ENCODE measurements at places on chromosomes 2 and 18. TPM values are rescaled to one million over a fixed set of nuclear protein-coding genes. Genes with fewer than 3 reads are reported as not detected.

DNA sequence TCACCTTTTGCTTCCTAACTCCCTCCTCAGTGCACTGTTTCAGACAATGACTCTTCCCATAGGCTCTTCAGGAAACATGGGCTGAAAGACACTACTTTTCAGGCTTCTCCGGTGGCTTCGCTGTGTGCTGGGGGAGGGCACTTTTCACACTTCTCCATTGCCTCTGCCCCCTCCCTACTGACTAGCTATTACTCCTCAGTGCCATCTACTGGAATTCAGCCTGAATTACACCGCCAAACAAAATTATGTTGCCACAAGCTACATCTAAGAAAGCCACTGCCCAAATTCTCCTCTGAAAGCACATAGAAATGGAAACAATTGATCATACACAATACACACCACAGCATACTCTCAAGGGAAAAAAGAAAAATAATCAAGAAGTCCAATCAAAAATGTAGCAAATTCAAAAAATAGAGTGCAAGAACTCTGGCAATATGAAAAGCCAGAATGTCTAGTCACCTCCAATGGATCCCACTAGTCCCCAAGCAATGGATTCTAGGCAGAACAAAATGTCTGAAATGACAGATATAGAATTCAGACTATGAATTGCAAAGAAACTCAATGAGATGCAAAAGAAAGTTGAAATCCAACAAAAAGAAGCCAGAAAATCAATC, 1139.4 kb upstream of the GYPC start:
- no peak for DNase-seq

The NXPH2 gene
- 1.3 TPM for total RNA-seq

GRCh38 chr18:47150824-47151366, 595 bp upstream of the HDHD2 start:
- DNase-seq, result no peak

- DNase-seq, result no peak
Observed at GRCh38 chr2:190093793-190094192, 31.3 kb upstream of the MSTN start.

DNA sequence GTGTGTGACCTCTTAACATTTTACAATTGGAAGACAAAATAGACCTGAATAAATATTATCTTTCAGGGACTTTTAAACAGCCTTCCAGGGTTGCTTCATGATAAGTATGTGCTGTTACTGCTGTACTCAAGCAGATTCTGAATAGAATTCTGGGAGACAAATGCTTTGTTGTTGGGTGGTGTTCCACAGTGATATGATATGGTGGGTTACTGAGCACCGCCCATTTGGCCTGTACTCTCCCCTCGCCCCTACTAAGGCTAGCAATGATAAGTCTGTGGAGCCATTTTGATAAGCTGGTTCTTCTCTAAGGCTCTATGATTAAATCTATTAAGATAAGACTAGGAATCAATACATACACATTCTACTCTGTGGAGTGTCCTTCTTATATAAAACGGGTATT, 89.8 kb upstream of the ITGA4 start:
- no peak for DNase-seq

The ALK gene
- not detected for total RNA-seq

- DNase-seq, result peak; percentile 79
Observed at GRCh38 chr2:85707304-85707703, 13.1 kb downstream of the GNLY start.

The SLC38A11 gene
- total RNA-seq, result 0.57 TPM

The ABI2 gene
- 79.6 TPM for total RNA-seq

GRCh38 chr2:40439473-40439872, 12.4 kb downstream of the SLC8A1 start:
- DNase-seq, result no peak

The SPR gene
- total RNA-seq, result 71.1 TPM

GRCh38 chr2:51986101-51986500, 954.2 kb upstream of the NRXN1 start:
- DNase-seq, result no peak

DNA sequence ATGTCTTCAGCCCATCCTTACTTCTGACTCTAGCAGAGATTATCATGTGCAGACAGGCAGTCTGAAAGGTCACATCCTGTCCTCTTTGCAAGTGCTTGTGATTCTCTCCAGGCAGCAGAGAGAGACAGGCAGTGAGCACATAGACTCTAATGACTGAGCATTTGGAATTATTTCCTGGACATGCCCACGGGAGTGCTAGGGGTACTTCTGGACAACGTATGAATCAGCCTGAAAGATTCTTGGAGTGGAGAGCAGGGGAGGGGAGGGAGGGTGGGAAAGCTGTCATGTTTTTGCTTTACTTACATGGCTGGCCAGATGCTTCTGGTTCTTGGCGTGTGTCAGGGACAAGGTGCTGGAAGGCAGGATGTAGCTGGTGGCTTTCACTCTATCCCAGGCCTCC, 150.6 kb downstream of the RIF1 start:
- DNase-seq, result no peak

The CIAO1 gene
- 75.7 TPM for total RNA-seq

DNA sequence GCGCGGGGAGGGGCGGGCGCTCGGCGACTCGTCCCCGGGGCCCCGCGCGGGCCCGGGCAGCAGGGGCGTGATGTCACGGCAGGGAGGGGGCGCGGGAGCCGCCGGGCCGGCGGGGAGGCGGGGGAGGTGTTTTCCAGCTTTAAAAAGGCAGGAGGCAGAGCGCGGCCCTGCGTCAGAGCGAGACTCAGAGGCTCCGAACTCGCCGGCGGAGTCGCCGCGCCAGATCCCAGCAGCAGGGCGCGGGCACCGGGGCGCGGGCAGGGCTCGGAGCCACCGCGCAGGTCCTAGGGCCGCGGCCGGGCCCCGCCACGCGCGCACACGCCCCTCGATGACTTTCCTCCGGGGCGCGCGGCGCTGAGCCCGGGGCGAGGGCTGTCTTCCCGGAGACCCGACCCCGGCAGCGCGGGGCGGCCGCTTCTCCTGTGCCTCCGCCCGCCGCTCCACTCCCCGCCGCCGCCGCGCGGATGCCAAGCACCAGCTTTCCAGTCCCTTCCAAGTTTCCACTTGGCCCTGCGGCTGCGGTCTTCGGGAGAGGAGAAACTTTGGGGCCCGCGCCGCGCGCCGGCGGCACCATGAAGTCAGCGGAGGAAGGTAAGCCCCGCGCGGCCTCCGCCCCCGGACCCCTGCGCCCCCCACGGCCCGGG, at the start of gene NFATC1:
Gene NFATC1, plus strand, starts transcription at position 170 of the 644 bp plus-strand sequence. Its CDS starts 295 bp downstream, at position 465.
- DNase-seq, result peak; percentile 42

The SCN2A gene
- total RNA-seq, result 0.07 TPM

DNA sequence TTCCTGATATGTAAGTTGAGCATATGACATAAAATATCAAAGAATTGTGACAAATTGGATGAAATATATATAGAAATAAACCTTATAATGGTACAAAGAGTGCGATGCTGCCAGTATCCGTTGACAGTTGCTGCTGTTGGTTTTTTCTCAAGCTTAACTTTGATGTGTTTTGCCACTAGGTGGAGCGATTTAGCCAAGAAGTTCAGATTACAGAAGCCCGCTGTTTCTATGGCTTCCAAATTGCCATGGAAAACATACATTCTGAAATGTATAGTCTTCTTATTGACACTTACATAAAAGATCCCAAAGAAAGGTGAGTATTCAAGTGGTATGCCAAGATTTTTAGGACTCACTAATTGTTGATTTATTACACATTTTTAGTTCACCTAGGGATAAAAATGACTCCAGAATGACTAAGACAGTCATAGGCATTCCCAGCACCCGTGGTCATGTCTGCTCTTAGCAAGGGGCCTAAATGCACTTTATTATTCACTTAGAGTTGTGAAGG, 2.1 kb downstream of the RRM2 start:
- DNase-seq, result peak; percentile 58

DNA sequence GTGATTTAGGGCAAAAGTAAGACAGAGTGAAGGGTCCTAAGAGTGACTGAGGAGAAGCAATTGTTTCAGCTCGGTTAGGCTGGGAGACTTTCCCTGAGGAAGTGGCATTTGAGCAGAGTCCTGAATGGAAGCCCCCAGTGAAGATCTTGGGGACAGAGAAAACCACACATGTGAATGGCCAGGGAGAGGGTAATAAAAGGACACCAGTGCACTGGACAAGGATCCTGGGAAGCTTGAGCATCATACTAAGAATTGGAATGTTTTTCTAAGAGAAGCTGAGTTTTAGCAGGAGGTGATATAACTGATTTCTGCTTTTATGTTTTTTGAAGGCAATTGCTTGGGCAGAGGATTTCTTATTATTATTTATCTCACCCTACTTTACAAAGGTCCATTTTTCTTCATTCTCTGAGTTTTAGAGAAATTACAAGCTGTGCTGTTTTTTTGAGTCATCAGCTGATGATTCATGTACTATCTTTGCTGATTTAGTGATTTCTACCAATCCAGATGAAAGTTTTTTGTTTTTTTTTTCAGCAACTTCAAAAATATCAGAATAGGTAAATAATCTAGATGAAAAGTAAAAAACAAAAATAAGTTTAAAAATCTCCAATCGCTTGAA, 43.5 kb downstream of the MFSD6 start:
- DNase-seq, result no peak

DNA sequence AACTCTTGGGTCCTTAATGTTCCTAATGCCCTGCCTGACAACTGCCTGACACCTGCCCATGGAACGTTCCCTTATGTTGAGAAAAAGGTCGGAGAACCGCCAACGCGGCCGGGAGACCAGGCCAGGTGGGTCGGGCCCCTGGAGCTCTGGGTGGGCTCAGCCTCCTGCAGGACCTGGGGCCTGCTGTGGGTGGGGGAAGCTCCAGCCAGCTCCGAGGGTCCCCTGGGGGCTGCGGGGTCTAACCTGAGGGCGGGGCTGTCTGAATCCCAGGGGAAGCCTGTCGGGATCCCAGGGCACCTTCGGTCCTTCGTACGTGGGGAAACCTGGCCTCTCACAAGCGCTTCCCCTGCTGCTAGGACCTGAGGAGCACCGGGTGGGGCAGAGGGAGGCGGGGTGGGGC, 296.0 kb downstream of the NDUFA10 start:
- DNase-seq, result no peak

DNA sequence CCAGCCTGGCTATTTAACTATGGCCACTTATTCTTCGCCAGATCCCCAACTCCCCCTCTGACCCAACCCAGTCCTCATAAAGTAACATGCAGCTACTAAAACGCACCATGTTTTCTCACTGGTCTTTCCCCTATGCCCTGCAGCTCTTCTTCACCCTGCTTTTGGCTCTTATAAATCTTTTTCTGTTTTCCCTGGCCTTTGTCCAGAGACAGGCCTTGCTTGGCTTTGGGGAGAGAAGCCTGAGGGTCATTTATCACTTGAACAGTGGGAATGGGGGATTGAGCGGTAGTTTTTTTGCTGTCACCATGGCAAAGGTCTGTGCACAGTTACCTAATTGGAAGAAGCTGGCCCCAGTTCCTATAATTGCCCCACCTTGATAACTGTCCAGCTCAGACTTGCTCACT, 202.9 kb upstream of the NT5C1B start:
- DNase-seq, result no peak

GRCh38 chr2:67936969-67937368, 125.8 kb downstream of the C1D start:
- no peak for DNase-seq

- no peak for DNase-seq
Observed at GRCh38 chr2:222468346-222468745, 44.0 kb downstream of the SGPP2 start.

The MREG gene
- 22.0 TPM for total RNA-seq

- no peak for DNase-seq
Observed at GRCh38 chr2:156177654-156178053, 154.9 kb downstream of the NR4A2 start.

DNA sequence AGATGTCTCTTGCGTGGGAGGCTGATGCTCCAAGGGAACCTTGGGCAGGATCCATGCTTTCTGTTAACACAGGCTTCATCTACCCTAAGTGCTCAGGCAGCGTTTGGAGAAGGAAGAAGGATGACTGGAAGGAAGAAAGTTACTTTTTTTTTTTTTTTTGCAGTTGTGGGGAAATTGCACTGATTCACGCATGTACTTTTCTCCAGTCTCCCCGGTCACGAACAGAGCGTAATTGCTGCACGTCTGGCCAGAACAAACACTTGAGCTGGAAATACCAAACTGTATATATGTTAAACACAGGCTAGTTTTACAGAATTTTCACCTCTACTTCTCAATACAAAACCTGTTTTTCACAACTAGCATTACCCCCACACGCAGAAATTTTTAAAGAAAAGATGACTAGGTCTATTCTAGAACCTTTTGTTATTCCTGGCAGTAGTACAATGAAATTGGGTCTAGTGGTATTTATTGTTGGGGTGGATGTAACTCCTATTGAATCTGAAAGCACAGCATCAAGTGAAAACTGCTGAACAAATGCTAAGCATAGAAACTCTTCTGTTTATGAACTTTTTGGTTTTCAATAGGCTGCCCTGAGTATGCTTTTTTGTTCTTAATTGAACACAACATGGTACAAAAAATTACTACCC, 9.3 kb upstream of the SCYGR5 start:
- no peak for DNase-seq

- DNase-seq, result peak; percentile 13
Observed at GRCh38 chr2:37585295-37585908, 86.0 kb downstream of the CDC42EP3 start.

GRCh38 chr2:106701203-106702022, 184.6 kb downstream of the ST6GAL2 start:
- no peak for DNase-seq

DNA sequence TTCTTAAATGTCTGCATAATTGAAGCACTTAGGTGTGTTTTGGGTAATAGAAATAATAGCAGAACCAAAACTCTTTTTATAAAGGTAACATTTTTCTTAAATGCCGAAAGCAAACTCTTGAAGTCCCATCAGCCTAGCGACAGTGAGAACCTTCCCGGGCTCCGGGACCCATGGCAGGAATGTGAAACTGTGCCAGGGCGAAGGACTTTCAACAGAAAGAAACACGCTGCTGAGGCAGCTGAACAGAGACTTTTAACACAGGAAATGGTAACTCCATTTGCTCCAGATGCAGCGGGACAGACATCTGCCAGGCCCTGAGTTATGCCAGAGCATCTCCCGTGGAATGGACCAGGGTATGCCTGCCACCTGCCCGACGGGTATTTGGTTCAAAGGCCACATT, 34.3 kb downstream of the SALL3 start:
- no peak for DNase-seq

The PRKAG3 gene
- total RNA-seq, result not detected

- DNase-seq, result no peak
Observed at GRCh38 chr2:144515696-144516410, 4.1 kb downstream of the ZEB2 start.

The DSG2 gene
- total RNA-seq, result 194 TPM

GRCh38 chr2:220107380-220107791, 480.0 kb downstream of the SLC4A3 start:
- no peak for DNase-seq

GRCh38 chr18:6058941-6059340, 163.6 kb upstream of the TMEM200C start:
- DNase-seq, result no peak

The SLC9A4 gene
- 0.12 TPM for total RNA-seq

DNA sequence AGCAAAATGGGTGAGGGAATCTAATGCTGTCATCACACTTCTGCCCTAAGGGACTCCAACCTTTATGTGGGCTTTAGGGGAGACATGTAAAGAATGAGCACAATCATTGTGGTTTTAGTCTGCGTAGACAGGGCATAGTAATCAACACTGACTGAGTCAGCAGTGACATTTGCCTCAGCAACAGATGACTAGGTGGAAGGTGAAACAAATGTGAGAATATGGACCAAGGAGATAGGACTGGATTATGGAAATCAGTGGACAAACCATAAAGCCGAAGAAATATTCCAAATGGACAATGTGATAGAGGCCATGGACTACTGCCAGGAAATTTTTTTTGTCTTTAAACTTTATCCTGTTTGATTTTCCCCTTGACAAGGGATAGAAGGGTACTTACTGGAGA, 83.9 kb downstream of the PDK1 start:
- DNase-seq, result no peak

GRCh38 chr2:231674587-231675338, 33.6 kb upstream of the PTMA start:
- peak; percentile 87 for DNase-seq

- DNase-seq, result no peak
Observed at GRCh38 chr18:43067570-43067969, 47.9 kb downstream of the RIT2 start.

Data from Calu3 (cell line).